ENCODE measurements at places on chromosomes 7 and 10. TPM values are rescaled to one million over a fixed set of nuclear protein-coding genes. Genes with fewer than 3 reads are reported as not detected.

- no peaks in the 10 kb centered on the region for H3K27me3 ChIP-seq
- H3K27ac ChIP-seq: no peak overlapping the region
- DNase-seq: no peak
- no peak overlapping the region for H3K4me3 ChIP-seq
- no peaks in the 10 kb centered on the region for H3K36me3 ChIP-seq
- H3K4me1 ChIP-seq: no peaks in the 10 kb centered on the region
Measured at GRCh38 chr7:105719395-105719794, 138.1 kb upstream of the EFCAB10 start.

GRCh38 chr7:78345979-78346378 lies 547.4 kb downstream of the PHTF2 start:
- no peaks in the 10 kb centered on the region for H3K36me3 ChIP-seq
- no peak overlapping the region for H3K4me3 ChIP-seq
- H3K27ac ChIP-seq: no peak overlapping the region
- H3K4me1 ChIP-seq: no peaks in the 10 kb centered on the region
- no peak for DNase-seq

DNA sequence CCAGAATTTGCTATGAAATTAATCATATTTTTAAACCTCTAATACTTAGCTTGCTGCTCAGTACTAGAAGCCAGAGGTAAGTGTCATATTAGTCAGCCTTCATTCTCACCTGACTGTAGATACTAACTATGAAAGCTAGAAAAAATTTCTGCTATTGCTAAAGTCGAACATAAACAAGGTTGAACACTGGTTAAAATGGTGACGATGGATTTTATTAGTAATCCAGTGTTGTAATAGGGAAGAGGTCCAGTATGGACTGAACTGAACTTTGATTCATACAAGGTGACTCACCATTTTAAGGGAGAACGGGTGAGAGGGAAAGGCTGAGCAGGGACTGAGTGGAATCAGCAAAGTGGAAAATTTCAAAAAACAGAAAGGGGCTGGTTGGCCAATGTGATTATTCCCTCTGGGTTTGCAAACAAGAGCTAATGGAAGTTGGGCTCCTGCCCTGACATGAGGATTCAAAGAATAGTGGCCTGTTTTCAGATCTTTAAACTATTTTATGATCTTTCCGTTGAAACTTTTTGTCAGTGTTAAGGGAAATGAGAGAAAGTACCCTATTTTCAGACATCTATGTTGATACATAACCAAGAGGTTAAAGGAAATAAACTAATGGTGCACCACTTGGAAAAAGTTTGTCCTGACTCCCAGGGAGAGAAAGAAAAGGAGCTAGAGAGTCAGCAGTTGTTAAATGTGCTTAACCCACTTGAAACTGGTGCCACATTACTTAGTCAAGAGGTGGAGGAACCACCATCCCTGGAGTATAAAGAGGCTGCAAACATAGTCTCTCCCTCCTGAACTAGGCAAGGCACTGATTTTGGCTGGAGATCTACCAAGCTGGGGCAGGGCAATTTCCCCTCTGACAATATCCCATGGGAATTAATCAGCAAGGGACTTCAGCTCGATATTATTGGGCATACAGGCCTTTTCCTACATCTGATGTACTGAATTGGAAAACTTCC lies 15.3 kb upstream of the AKR1C1 start:
- no peaks in the 10 kb centered on the region for H3K27me3 ChIP-seq
- no peak overlapping the region for H3K4me3 ChIP-seq
- H3K4me1 ChIP-seq: peaks cover 55% of the 10 kb centered on the region
- no peaks in the 10 kb centered on the region for H3K36me3 ChIP-seq
- peak; percentile 84 for DNase-seq
- peak overlapping the region; percentile 69 for H3K27ac ChIP-seq

GRCh38 chr10:32065856-32066255 lies 9.6 kb upstream of the KIF5B start:
- DNase-seq: no peak
- no peaks in the 10 kb centered on the region for H3K4me1 ChIP-seq
- no peaks in the 10 kb centered on the region for H3K36me3 ChIP-seq
- no peaks in the 10 kb centered on the region for H3K27me3 ChIP-seq

DNA sequence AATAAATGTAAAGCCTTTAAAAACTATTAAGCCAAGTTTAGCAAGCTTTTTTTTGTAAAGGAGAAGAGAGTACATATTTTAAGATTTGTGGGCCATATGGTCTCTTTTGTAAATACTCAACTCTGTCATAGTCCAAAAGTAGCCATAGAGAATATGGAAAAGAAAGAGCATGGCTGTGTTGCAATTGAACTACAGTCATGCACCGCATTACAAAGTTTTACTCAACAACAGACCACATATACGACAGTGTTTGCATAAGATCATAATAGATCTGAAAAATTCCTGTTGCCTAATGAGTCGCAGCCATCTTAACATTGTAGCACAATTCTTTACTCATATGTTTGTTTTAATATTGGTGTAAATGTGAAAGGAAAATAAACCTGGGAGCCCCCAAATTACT lies 440.8 kb downstream of the HTR7 start:
- no peaks in the 10 kb centered on the region for H3K36me3 ChIP-seq
- H3K4me3 ChIP-seq: no peak overlapping the region
- no peak for DNase-seq
- no peaks in the 10 kb centered on the region for H3K4me1 ChIP-seq

- H3K4me3 ChIP-seq: peak overlapping the region; percentile 74
- no peaks in the 10 kb centered on the region for H3K36me3 ChIP-seq
- DNase-seq: no peak
- no peaks in the 10 kb centered on the region for H3K27me3 ChIP-seq
- peaks cover 30% of the 10 kb centered on the region for H3K4me1 ChIP-seq
Measured at GRCh38 chr7:5429253-5429856, 5.7 kb upstream of the TNRC18 start.

DNA sequence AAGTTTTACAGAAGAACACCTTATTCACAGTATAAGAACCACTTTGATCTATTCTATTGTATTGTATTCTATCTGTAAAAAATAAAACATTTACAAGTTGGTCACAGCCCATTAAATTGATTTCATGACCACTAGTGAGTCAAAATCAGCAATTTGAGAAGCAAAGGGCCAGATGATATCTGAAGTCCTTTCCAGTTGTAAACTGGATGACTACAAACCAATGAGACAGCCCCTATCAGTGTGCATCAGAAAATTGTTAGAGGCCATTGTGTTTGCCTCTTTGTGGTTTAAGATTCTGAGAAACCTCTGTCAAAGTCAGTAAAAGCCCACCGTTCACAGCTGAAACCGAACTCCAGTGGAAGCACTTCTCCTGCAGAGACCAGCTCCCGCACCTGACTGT lies 54.8 kb downstream of the TBXAS1 start:
- no peak overlapping the region for H3K27ac ChIP-seq
- no peak for DNase-seq
- no peaks in the 10 kb centered on the region for H3K36me3 ChIP-seq
- H3K4me3 ChIP-seq: no peak overlapping the region

DNA sequence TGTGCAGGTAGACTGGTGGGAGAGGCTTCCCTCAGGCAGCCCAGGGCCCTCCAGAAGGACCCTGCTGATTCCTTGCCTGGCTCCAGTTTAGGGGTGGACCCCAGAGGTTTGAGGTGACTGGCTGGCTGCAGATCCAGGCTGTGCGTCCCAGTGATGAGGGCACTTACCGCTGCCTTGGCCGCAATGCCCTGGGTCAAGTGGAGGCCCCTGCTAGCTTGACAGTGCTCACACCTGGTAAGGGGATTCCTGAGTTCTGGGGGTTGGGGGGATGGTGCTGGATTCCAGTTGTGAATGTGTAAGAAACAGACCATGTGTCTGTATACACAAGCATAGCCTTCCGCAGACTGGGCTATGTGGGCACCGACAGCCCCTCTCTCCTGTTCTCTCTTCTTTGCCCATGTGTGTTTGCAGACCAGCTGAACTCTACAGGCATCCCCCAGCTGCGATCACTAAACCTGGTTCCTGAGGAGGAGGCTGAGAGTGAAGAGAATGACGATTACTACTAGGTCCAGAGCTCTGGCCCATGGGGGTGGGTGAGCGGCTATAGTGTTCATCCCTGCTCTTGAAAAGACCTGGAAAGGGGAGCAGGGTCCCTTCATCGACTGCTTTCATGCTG lies 2.7 kb downstream of the KAZALD1 start:
- peaks cover 50% of the 10 kb centered on the region for H3K27me3 ChIP-seq
- H3K27ac ChIP-seq: no peak overlapping the region
- no peak for DNase-seq
- H3K4me3 ChIP-seq: no peak overlapping the region

DNA sequence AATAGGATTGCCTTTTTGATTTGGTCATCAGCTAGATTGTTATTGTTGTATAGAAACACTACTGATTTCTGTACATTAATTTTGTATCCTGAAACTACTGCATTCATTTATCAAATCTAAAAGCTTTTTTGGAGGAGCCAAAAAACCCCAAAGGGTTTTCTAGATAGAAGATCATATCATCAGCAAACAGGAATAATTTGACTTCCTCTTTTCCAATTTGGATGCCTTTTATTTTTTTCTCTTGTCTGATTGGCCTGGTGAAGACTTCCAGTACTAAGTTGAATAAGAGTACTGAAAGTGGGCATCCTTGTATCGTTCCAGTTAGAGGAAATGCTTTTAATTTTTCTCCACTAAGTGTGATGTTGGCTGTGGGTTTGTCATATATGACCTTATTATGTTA lies 10.6 kb upstream of the ENTPD7 start:
- no peaks in the 10 kb centered on the region for H3K36me3 ChIP-seq
- DNase-seq: no peak
- no peaks in the 10 kb centered on the region for H3K27me3 ChIP-seq
- no peaks in the 10 kb centered on the region for H3K4me1 ChIP-seq
- no peak overlapping the region for H3K27ac ChIP-seq

DNA sequence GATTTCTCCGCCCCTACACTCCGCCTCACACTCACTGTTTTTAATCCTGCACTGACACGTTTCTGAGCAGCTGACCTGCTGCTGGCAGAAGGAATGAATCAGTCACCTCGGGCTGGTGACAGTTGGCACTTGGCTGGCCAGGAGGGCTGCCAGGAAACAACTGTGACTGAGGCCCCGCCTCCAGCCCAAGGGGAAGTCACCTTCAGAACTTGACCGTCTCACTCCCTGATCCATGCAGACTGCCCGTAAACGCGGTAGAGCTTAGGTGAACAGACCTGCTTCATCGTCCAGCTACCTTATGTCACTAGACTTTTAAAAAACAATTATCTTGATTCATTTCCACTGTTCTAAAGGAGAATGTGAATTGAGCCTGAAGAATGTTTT lies 107.5 kb downstream of the DOCK1 start:
- no peak for DNase-seq
- no peaks in the 10 kb centered on the region for H3K27me3 ChIP-seq
- H3K4me1 ChIP-seq: no peaks in the 10 kb centered on the region
- no peak overlapping the region for H3K27ac ChIP-seq
- peaks cover 54% of the 10 kb centered on the region for H3K36me3 ChIP-seq

GRCh38 chr7:36034020-36034419 lies 119.0 kb upstream of the EEPD1 start:
- no peak for DNase-seq
- H3K36me3 ChIP-seq: no peaks in the 10 kb centered on the region
- H3K27ac ChIP-seq: no peak overlapping the region
- H3K4me3 ChIP-seq: no peak overlapping the region
- H3K27me3 ChIP-seq: no peaks in the 10 kb centered on the region

- no peaks in the 10 kb centered on the region for H3K36me3 ChIP-seq
- no peaks in the 10 kb centered on the region for H3K4me1 ChIP-seq
- no peak overlapping the region for H3K4me3 ChIP-seq
- H3K27me3 ChIP-seq: no peaks in the 10 kb centered on the region
- H3K27ac ChIP-seq: no peak overlapping the region
Measured at GRCh38 chr10:46319389-46319788, 32.6 kb downstream of the ANTXRL start.

GRCh38 chr7:107833684-107834106 lies 30.7 kb upstream of the SLC26A3 start:
- H3K27me3 ChIP-seq: no peaks in the 10 kb centered on the region
- no peaks in the 10 kb centered on the region for H3K36me3 ChIP-seq
- H3K27ac ChIP-seq: no peak overlapping the region
- H3K4me1 ChIP-seq: no peaks in the 10 kb centered on the region
- no peak for DNase-seq
- H3K4me3 ChIP-seq: no peak overlapping the region

DNA sequence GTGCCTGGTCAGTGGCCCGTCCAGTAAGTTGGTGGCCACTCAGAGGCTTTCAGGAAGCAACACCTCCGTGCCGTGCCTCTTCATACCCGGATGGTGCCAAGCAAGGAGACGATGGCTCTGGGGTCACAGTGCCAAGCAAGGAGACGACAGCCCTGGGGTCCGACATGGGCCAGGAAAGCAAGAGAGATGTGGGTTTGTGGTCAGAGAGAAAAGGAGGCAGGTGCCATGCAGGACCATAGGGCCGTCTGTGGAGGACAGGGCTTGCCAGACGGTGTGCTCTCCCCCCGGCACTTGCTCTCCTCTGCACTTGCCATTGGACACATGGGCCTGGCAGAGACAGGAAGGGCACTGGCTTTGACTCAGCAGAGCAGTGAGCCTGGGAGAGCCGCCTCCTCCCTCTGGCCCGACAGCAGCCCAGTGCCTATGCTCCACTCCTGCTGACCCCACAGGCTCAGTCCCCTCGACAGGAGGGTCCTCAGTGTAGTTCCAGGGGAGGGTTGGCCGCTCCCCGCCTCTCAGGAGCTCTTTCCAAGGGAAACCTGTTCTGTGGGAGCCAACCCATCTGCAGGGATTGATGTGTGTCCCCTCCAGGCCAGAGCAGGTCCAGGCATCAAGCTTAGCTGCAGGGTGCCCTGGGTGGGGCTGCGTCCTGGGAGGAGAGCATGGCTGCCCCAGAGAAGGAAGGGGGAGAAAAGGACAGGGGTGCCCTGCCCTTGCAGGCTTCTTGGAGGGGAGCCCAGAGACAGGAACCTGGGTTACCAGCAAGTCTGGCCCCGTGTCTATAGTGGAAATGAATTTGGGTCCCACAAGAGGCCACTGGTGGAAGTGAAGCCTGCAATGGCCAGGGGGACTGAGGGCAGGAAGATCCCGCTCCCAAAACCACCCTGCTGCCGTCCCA lies 7.6 kb upstream of the CALML5 start:
- H3K36me3 ChIP-seq: no peaks in the 10 kb centered on the region
- H3K27ac ChIP-seq: no peak overlapping the region
- peak; percentile 56 for DNase-seq
- H3K4me3 ChIP-seq: no peak overlapping the region
- H3K4me1 ChIP-seq: no peaks in the 10 kb centered on the region

DNA sequence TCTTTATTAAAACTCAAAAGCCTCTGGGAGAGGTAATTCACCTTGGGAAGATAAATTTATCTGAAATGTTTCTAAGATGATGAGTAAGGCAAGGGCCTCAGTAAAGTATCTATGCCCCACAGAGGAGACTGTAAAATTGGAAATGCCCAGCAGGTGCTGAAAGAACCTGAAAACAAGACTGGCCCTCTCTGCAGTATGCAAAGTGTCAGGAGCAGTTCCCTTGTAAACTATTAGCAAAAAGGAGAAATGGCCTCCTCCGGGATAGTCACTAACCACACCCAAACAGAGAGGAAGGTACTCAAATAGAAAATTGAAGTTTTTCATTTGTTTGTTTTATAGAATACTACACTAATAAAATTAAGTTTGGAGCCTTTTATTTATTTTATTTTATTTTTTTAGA lies 81.2 kb downstream of the FZD1 start:
- DNase-seq: no peak
- H3K27ac ChIP-seq: no peak overlapping the region
- no peaks in the 10 kb centered on the region for H3K4me1 ChIP-seq
- H3K4me3 ChIP-seq: no peak overlapping the region
- H3K36me3 ChIP-seq: no peaks in the 10 kb centered on the region

- H3K27ac ChIP-seq: no peak overlapping the region
- no peaks in the 10 kb centered on the region for H3K4me1 ChIP-seq
- no peak for DNase-seq
- peaks cover 42% of the 10 kb centered on the region for H3K36me3 ChIP-seq
- no peak overlapping the region for H3K4me3 ChIP-seq
Measured at GRCh38 chr7:157253850-157254249, 83.0 kb upstream of the DNAJB6 start.

Gene CRPPA
- total RNA-seq: 3.9 TPM

Gene ADAP1
- 42.5 TPM for total RNA-seq

Gene GDF2
- not detected for total RNA-seq

Gene PRSS37
- not detected for total RNA-seq
